Progenitor cell of endocrine pancreas (in vitro differentiated cells): ENCODE measurements at places on chromosomes 7 and 10. TPM values are rescaled to one million over a fixed set of nuclear protein-coding genes. Genes with fewer than 3 reads are reported as not detected.

GRCh38 chr7:35906191-35906908 is 105.5 kb downstream of the SEPTIN7 start:
- H3K27me3 ChIP-seq = no peaks in the 10 kb centered on the region
- H3K27ac ChIP-seq = no peak overlapping the region
- peaks cover 8% of the 10 kb centered on the region for H3K36me3 ChIP-seq
- no peak overlapping the region for H3K4me3 ChIP-seq
- H3K4me1 ChIP-seq = no peaks in the 10 kb centered on the region

- H3K27ac ChIP-seq = no peak overlapping the region
- H3K27me3 ChIP-seq = no peaks in the 10 kb centered on the region
- H3K4me3 ChIP-seq = no peak overlapping the region
- H3K36me3 ChIP-seq = no peaks in the 10 kb centered on the region
- no peak for DNase-seq
Observed at GRCh38 chr10:53808677-53809372, 992.2 kb downstream of the PCDH15 start.

- no peak for DNase-seq
- peaks cover 3% of the 10 kb centered on the region for H3K27me3 ChIP-seq
- peaks cover 6% of the 10 kb centered on the region for H3K4me1 ChIP-seq
- no peak overlapping the region for H3K4me3 ChIP-seq
- H3K36me3 ChIP-seq = no peaks in the 10 kb centered on the region
Observed at GRCh38 chr10:89217057-89217990, 10.2 kb upstream of the CH25H start.

DNA sequence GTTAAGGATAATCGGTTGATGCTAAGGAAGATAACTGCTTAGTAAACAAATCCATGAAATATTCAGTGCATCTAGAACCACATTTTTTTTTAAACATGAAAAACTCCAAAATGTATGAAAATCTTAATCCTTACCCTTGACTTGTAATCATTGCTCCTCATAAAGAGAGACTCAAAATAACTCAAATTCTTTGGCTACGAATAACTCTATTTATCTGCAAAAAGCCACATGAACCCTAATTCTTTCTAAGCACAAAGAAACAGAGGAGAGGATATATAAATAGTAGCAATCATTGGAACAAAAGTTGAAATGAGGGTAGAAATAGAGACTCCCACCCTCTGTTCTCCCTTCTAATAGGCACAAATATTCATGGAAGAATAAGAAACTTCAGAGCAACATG is 40.2 kb downstream of the ANK3 start:
- no peak overlapping the region for H3K4me3 ChIP-seq
- no peak overlapping the region for H3K27ac ChIP-seq
- H3K27me3 ChIP-seq = no peaks in the 10 kb centered on the region
- H3K36me3 ChIP-seq = no peaks in the 10 kb centered on the region
- DNase-seq = no peak

- no peaks in the 10 kb centered on the region for H3K27me3 ChIP-seq
- no peak overlapping the region for H3K4me3 ChIP-seq
- DNase-seq = no peak
- no peak overlapping the region for H3K27ac ChIP-seq
- H3K4me1 ChIP-seq = peaks cover 3% of the 10 kb centered on the region
- H3K36me3 ChIP-seq = no peaks in the 10 kb centered on the region
Observed at GRCh38 chr10:19579761-19580545, 236.3 kb upstream of the PLXDC2 start.

- no peak overlapping the region for H3K4me3 ChIP-seq
- H3K4me1 ChIP-seq = no peaks in the 10 kb centered on the region
- H3K27me3 ChIP-seq = peaks cover 4% of the 10 kb centered on the region
- H3K27ac ChIP-seq = no peak overlapping the region
- no peak for DNase-seq
Observed at GRCh38 chr10:116444527-116445142, 17.0 kb downstream of the PNLIPRP3 start.

DNA sequence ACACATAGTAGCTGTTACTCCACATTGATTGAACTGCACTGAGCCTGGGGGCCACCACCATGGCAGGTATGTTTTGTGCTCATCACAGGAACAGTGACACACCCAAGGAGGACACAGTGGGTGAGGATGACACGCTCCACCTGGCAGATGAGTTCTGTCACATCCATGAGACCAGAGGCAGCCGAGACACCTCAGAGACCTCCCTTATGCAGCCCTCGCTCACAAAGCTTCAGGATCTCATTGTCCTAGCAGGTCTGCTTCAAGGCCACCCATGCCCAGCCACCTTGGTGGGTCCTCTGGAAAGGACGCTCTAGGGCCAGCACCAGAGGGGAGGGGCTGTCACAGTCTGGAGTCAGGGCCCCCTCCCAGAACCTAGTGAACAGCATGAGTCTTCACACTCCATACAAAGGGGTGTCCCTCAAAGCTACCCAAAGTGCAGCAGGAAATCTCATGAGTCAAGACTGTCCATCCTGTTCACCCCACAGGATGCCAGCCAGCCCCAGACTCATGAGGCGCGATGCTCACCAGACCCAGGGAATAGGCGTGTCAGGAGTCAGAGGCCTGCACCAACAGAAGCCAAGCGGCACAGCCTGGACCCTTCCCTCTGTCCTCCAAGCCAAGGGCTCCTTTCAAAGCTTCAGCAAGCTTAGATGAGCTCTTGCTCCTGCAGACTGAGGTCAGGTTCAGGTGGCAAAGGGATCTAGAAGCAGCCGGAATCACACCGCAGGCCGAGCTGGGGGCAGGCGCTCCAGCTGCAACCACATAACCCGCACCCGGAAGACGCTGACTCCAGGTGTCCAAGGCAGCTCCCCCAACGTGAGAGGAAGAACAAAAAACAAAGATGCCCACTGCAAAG is 9.6 kb downstream of the FAM53B start:
- H3K36me3 ChIP-seq = peaks cover 7% of the 10 kb centered on the region
- no peaks in the 10 kb centered on the region for H3K27me3 ChIP-seq
- no peak for DNase-seq
- H3K4me3 ChIP-seq = no peak overlapping the region

DNA sequence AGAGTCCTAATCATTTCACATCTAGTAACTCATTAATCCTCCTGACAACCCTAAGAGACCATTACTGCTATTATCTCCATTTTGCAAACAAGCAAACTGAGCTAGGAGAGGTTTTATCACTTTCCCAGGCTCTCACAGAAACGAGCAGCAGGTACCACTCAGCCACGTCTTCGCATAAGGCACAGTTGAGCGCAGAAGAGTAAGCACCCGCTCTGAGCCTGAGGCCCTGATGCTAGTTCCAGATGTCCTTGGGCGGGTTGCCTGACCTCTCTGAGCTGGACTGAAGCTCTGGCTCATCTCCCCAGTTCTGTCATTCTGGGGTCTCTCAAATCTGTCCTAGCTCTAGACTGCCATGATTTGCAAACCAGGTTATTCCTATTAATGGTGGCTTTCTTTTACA is 72.6 kb upstream of the FRMD4A start:
- no peak overlapping the region for H3K4me3 ChIP-seq
- H3K27me3 ChIP-seq = peaks cover 8% of the 10 kb centered on the region
- H3K27ac ChIP-seq = peak overlapping the region; percentile 65
- no peaks in the 10 kb centered on the region for H3K36me3 ChIP-seq

DNA sequence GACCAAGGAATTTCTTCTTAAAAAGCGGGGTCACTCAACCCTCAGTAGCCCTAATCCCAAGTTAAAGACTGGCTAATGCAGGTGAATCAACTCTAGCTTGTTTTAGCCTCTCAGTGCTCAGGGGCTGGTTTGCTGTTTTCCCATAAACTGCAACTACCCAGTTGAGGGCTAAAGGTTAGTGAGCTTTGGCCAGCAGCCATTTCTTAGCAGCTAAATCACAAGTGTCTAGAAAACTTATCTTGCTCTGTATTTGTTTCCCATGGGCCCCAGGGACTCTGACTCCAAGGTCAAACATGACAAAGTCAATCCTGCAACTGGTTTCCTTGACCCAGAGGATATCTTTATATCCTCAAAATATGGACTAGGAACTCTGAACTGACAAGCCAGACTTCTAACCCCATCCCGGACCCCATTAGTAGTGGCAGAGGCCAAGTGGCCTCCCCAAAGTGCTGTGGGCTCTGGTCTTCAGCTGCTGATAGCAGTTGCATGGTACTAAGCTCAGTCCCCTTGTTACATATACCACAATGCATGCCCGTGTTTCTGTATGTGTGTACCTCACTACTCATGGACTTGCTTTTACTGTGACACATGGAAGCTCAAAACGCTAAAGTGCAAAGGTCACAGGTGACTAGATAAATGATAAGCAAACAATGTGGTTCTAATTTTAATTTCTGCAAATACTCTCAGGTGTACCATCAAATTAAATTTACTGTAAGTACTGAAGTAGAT is 793.0 kb upstream of the IGFBP3 start:
- H3K27ac ChIP-seq = no peak overlapping the region
- no peaks in the 10 kb centered on the region for H3K27me3 ChIP-seq
- no peak overlapping the region for H3K4me3 ChIP-seq
- H3K36me3 ChIP-seq = no peaks in the 10 kb centered on the region
- peaks cover 8% of the 10 kb centered on the region for H3K4me1 ChIP-seq
- no peak for DNase-seq

DNA sequence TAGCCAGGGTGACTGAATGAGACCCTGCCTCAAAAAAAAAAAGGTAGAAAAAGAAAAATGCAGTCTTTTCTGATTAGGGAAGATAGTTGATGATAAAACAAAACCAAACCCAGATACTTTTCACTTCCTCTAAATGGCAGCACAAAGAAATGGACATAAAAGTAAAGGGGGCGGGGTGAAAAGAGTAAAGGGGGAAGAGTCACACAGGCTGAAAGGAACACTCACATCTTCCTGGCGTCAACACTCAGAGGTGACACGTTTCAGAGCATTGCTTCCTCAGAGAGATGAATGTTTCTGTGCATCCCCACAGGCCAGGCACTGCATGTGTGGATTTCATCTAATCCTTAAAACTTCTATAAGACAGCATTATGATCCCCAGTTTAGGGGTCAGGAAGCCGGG is 81.2 kb downstream of the HIPK2 start:
- H3K27me3 ChIP-seq = no peaks in the 10 kb centered on the region
- DNase-seq = no peak
- no peak overlapping the region for H3K4me3 ChIP-seq
- peaks cover 40% of the 10 kb centered on the region for H3K4me1 ChIP-seq

DNA sequence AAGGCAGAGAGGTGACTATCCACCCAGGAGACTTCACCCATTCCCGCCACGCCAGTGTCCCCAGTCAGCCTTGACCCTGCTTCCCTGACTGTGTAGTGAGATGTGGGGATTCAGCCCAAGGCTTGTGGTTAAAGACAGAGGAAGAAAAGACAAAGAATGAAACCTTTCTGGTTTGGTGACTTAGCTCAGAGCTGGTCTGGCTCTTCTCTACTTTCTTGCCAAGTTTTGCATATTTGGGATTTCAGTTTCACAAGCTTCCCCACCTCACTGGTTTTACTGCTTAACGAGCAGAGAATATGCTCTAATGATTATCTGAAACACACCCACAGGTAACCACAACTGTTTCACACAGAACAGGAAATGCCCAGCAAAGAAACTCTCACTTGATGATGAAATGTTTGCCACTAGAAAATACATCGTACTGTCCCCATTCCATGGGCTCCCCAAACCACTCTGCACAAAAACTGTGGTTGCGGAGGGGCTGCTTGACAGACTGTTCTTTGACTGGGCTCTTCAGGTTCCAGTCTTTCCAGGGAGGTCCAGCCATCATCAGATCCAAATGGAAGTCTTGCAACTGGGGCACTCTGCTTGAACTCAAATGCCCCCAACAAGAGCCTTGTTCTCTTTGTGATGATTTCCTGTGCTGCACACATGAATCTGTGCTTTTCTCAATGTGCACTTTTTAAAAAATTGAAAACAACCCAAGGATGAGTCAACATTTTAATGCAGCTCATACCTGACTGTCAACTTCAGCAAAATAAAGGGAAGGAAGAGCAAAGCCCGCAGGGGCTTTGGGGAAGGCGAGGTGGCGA is 95.5 kb downstream of the CTBP2 start:
- peaks cover 35% of the 10 kb centered on the region for H3K4me1 ChIP-seq
- peak overlapping the region; percentile 89 for H3K27ac ChIP-seq
- H3K36me3 ChIP-seq = peaks cover 8% of the 10 kb centered on the region
- H3K4me3 ChIP-seq = no peak overlapping the region
- no peak for DNase-seq

DNA sequence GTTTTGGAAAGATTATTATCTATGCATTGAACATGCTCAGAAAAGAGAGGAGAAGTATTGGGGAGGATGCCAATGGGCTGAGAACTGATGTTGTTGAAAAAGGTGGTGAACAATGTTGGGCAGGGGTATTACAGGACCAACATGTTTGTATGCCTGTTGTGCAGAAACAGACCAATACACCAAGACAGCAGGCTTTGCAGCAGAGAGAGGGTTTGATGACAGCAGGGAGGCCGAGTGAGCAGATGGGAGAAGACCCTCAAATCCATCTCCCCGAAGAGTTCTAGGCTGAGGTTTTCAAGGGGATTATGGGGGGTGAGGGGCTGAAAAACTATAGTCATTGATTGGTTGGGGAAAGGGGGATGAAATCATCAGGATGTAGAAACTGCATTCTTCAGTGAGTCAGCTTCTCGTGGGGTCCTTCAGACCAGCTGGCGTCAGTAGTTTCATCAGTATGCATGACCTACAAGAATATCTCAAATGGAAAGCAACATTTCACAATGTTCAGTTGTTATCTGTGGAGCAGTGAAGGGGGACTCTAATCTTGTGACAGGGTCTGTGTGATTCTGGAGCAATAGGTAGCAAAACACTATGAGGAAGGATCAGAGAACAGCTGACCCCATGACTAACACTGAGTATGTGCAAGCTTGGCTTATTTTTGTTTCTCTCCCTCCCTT is 167.8 kb downstream of the BAMBI start:
- H3K36me3 ChIP-seq = no peaks in the 10 kb centered on the region
- no peak overlapping the region for H3K27ac ChIP-seq
- no peak overlapping the region for H3K4me3 ChIP-seq
- no peak for DNase-seq
- H3K27me3 ChIP-seq = no peaks in the 10 kb centered on the region

- H3K4me1 ChIP-seq = peaks cover 61% of the 10 kb centered on the region
- H3K27me3 ChIP-seq = no peaks in the 10 kb centered on the region
- DNase-seq = no peak
- peaks cover 18% of the 10 kb centered on the region for H3K36me3 ChIP-seq
- peak overlapping the region; percentile 99 for H3K27ac ChIP-seq
Observed at GRCh38 chr7:4742852-4743251, 32.6 kb upstream of the AP5Z1 start.

- H3K4me1 ChIP-seq = no peaks in the 10 kb centered on the region
- no peak overlapping the region for H3K27ac ChIP-seq
- DNase-seq = peak; percentile 10
- no peaks in the 10 kb centered on the region for H3K27me3 ChIP-seq
Observed at GRCh38 chr7:68488341-68489060, 1109.8 kb upstream of the AUTS2 start.

Gene PRXL2A
- 132 and 137 TPM in 2 replicates for total RNA-seq

Gene EFCAB10
- total RNA-seq = 0.53 and 0.73 TPM in 2 replicates

Gene GTPBP4
- total RNA-seq = 53.2 and 57.9 TPM in 2 replicates

Gene VSTM4
- total RNA-seq = 0.22 and 0.40 TPM in 2 replicates

Gene RADIL
- total RNA-seq = 1.8 and 2.0 TPM in 2 replicates

Gene PRLHR
- 1.5 and 1.7 TPM in 2 replicates for total RNA-seq

Gene WIPF3
- total RNA-seq = 8.9 and 9.5 TPM in 2 replicates

Gene FAM25A
- not detected in 2 replicates for total RNA-seq

Gene H2BK1
- not detected in 2 replicates for total RNA-seq

Gene ELAPOR2
- 59.4 and 62.8 TPM in 2 replicates for total RNA-seq

Gene MARCHF5
- total RNA-seq = 59.9 and 61.6 TPM in 2 replicates
